Hematopoietic multipotent progenitor cell treated with erythropoietin and hydrocortisone succinate and interleukin-3 and kit ligand, for 6 days (in vitro differentiated cells): ENCODE measurements at places on chromosomes 7 and 10.

- DNase-seq: no peak
Observed at GRCh38 chr10:120806081-120806480, 45.1 kb upstream of the WDR11 start.

GRCh38 chr7:96045919-96046318, 273.6 kb downstream of the DYNC1I1 start:
- no peak for DNase-seq

DNA sequence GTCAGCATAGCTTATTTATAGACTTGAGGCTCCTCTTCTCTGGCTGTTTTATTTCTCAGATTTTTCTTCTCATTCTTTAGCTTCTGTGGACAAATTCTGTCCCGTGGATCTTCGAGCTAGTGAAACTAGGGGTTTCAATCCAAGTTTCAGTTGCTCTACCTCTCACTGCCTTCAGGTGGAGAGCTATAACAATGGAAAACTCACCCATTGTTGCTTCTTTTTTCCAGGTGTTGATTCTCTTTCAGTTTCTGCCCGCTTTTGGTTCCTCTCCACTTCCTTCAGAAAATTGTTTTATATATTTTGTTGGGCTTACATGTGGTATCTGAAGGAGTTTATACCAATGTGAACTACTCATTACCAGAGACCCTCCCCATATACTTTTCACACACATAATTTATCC, 266.1 kb downstream of the TCF7L2 start:
- DNase-seq: peak; percentile 4

DNA sequence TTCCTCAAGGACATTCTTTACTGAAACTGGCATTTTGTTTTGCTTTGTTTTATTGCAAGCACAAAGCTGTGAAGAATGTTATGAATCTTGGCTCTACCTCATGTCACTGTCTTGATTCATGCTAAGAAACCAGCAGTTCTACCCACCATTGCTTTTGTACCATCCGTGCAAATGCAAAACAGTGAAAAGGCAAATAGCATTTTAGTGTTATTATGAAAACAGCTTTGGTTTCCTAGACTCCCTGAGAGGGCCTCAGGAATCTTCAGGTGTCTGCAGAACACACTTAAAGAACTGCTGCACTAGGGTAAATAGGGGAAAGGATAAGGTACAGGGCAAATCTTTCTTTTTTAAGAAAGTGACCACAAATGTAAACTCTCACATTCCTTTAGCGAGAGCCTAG, 318.9 kb downstream of the AHR start:
- no peak for DNase-seq

DNA sequence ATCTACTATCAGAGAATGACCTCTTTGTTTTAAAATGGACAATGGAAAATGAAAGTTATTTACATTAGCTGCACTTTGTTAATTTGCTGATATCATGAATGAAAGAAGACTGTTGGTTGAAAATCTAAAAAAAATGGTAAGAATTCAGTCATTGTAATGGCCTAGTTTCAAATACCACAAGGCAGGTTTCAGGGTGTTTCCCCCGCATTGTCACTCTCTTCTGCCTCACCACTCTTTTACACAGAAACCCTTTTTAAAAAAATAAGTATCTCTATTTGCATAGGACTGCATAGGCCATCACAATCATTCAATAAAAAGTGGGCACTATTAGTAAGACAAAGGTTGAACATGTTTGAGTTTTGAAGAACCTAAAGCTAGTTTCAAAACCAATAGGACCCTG, 737.1 kb downstream of the INHBA start:
- no peak for DNase-seq

- DNase-seq: no peak
Observed at GRCh38 chr7:73893342-73894101, 32.6 kb downstream of the TMEM270 start.

DNA sequence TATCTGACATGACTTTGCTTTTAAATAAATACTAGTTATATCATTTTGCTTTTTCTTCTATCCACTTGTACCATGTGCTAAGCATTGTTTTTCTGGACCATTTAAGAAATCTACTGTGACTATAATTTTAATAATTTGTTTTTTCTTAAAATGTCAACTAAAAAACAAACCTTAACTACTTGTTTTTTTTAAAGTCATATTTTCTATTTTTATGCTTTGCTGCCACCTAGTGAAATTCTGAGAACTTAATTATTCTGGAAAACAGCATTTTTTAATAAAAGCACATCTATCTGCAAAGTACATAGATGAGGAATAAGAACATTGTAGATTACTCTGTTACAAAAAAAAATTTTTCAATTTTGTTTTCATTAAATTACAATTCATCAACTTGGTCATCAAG, 47.4 kb downstream of the ORC5 start:
- peak; percentile 59 for DNase-seq

DNA sequence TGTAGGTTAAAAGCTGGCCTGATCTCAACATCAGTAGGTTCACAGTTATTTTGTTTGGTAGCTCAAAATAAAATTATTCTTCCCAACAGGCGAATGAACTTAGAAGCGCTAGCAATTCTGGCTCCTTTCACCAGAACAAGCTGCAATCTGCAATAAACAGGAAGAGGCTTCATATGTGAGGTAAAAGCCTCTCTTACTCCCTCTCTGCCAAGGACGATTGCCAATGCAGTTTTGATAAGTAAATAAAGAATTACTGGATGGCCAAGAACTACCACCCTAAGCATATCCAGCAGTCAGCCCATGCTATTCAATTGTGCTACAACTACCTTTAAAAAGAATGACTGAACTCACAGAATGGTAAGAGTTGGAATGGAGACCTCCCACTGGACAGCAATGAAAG, 150.0 kb upstream of the LAMB4 start:
- DNase-seq: no peak

- DNase-seq: no peak
Observed at GRCh38 chr7:29843093-29843492, 36.8 kb downstream of the WIPF3 start.

DNA sequence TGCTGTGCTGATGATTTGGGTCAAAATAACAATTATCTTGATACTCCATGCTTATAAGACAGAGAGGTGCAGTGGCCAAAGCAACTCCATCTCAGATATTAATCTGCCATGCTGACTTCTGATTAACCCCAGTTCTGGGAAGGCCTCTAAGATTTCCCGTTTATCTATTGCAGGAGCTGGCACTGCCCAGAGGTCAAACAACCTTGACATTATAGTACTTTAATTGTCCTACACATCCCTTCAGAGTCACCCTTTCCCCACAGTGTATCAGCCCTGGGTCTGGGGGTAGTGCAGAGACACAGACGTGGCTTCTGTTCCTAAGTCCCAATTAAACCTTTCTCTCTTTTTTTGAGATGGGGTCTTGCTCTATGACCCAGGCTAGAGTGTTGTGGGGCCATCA, 63.8 kb downstream of the PARD3 start:
- no peak for DNase-seq
